ENCODE measurements at places on chromosomes 1 and 21.
A peak's percentile ranks its signal among the peaks of the same experiment; 100 is the strongest.

DNA sequence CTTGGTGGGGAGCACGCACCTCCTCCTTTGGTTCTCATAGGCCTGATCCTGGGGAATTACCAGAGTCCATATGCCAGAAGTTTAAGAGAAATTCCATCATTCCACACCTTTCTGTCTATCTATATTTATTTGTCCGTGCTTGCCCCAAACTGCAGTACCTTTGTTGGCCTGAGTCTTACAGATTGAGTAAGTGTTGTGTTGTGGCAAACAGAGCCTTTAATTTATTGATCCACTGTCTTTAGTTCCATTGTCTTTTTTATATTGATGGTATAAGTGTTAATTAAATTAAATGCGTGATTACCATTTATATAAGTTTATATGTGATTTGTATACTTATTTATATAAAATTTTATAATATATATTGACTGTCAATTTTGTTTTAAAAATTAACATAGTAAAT is 4.9 kb downstream of the SH3BGR start:
- DNase-seq: no peak

DNA sequence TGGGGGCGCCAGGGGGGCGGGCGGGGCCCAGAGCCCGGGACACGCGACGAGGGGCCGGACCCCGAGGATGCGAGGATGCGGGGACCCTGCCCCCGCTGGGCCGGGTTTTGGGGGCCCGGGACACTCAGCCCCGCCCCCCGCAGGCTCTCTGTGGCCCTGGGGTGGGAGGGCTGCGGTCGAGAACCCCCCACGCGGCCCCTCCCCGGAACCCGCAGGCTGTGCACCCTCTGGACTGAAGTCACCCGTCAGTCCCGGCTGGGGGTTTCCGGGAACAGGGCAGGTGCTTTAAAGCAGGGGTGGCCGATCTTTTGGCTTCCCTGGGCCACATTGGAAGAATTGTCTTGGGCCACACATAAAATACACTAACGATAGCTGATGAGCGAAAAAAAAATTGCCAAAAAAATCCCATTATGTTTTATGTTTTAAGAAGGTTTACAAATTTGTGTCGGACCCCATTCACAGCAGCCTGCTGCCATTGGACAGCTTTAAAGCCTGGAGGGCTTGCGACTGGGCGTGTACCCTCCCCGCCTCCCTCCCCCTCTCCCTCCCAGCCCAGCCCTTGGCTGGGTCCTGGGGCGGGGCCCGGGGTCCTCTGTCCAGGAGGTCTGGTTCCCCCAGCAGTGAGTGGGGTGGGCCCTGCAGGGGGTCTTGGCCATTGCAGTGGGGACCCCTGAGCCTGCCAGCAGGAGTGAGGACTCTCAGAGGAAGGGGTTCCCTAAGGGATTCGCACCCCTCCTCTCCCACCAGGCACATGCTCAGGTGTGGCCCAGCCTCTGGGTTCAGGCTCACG is 21.6 kb upstream of the C1orf159 start:
- no peak for DNase-seq

DNA sequence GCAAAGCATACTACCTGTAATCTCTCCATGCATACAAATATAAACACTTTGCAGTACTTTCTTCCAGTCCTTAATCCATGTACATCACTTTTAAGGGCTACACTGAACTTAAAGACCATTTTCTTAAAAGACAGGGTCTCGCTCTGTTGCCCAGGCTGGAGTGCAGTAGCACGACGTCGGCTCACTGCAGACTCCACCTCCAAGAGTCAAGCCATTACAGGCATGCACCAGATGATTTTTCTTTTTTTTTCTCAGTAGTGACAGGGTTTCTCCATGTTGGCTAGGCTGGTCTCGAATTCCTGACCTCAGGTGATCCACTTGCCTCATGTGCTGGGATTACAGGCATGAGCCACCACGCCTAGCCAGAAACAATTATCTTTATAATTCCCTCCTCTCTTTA is 22.9 kb downstream of the PUM1 start:
- DNase-seq: no peak

DNA sequence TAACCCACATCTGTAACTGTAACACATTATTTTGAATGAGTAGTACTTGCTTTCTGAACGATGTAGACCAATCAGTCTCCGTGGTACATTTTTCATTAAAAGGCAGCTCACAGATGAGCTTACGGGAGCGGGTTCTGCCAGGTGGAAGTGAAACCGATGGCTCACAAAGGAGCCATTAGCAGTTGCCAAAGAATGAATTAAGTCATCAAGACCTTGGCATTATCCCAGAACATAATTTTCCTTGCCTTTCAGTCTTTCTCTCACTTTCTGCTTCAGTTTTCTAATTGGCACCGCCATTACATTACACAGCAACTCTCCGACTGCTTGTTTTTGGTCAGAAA is 33.5 kb upstream of the UTS2 start:
- no peak for DNase-seq

GRCh38 chr1:22772014-22772413 is 61.4 kb downstream of the EPHB2 start:
- DNase-seq: peak; percentile 70

- DNase-seq: no peak
These were observed 48.5 kb downstream of the RHBG start for GRCh38 chr1:156417401-156418020.

GRCh38 chr1:177351361-177352108 is 180.8 kb downstream of the BRINP2 start:
- DNase-seq: no peak

- no peak for DNase-seq
These were observed 29.7 kb downstream of the SLC45A1 start for GRCh38 chr1:8347635-8348034.

DNA sequence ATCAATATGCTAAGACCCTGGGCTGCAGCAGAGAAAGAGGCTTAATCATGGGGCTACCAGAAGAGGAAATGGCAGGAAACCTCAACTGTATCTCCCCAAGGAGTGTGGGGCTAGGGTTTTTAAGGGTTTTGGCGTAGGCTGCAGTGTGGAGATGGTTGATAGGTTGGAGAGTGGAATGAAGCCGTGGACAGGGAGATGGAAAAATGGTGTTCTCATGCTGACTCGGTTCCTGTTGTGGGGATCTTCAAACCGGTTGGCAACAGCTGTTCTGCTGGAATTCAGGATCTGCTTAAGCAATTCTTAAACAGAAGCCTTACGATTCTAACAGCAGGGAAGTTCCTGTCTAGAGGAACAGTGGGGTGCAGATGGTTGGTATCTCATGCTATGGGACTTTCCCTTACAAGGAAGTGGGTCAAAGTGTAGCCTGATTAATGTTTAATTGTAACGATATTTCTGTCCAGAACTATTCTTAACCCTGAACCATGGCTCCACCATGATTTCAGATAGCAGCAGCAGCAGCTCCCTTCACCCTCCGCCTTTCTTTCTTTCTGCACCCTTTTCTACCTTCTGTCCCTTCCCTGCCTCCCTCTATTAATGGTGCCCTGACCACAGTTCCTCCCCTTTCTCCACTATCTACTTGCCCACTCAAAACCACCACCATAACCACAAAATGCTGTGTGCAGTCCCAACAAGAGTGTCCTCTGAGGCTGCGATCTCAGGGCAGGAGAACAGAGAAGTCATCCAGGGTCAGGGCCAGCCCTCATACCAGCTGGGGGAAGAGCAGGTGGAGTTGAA is 30.8 kb downstream of the RSPH1 start:
- DNase-seq: no peak

GRCh38 chr1:231130544-231130943 is 31.3 kb upstream of the TRIM67 start:
- no peak for DNase-seq

GRCh38 chr21:18114810-18115209 is 129.8 kb upstream of the CHODL start:
- DNase-seq: no peak

- no peak for DNase-seq
These were observed 486.9 kb upstream of the NCAM2 start for GRCh38 chr21:20511216-20511880.

- no peak for DNase-seq
These were observed 64.3 kb upstream of the HOOK1 start for GRCh38 chr1:59750328-59751003.

GRCh38 chr1:118271883-118272282 is 86.9 kb upstream of the SPAG17 start:
- no peak for DNase-seq

DNA sequence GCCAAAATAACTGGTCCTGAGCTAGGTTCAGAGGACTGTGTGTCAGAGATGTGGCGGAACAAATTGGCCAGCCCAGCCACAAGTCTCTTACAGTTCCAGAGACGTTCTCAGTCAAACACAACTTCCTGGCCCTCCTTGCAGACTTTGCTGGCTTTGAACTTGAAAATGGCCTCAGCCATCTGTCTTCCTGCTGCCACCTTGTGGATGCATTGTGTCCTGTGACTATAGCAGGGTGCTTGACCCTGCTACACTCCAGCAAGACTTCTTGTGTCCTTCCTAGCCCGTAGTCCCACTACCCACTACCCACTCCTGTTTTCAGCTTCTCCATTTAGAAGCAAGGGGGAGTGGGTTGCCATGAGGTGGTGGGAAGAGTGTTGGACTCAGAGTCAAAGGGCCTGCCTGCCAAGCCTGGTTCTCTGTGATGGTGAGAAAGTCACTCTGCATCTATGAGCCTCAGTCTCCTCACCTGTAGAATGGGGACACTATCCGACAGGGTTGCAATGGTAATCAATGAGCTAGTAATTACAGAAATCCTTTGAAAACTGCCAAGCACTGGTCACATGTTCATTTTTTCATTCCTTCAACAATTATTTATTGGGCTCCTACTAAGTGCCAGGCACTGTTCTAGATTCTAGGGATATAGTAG is 109.9 kb downstream of the IGSF21 start:
- no peak for DNase-seq

- no peak for DNase-seq
These were observed 40.8 kb downstream of the ITSN1 start for GRCh38 chr21:33682992-33683627.

GRCh38 chr1:170568197-170568596 is 36.2 kb downstream of the GORAB start:
- DNase-seq: no peak

- DNase-seq: peak; percentile 54
These were observed 498.2 kb downstream of the PLPP3 start for GRCh38 chr1:56081173-56081572.

DNA sequence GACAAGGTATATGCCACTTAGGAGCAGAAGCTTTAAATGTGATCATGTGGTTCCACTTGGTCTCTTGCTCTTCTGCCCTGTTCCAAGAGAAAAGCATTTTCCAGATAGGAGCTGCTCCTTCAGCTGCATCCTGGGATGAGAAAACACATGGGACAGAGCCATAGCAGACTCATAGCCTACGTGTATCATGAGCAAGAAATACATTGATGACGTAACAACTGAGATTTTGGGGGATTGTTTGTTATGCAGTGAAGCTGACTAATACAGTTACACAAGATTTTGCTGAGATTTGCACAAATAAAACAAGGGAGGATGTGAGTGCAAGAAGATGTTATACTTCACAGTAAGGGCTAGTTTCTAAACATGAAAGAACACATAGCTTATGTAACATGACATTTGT is 36.0 kb upstream of the IRF2BP2 start:
- no peak for DNase-seq

DNA sequence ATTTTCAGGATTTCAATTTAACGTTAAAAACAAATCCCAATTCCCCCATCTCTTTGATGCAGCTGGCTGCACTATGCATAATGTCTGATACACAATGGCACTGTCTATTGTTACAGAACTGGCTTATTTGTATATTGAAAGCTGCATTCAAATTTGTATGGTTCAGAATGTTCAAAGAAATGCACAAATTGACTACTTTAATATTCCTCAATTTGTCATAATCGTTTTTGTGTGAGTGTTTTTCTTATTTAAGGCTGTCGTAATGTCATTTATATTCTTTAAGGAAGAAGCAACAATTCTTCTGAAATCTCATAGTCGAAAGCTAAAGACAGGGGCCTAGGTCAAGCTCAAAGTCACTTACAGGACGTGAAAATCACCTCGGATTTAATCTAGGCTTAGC is 341.4 kb upstream of the ZRANB2 start:
- no peak for DNase-seq

GRCh38 chr1:8789314-8790214 is 27.9 kb downstream of the RERE start:
- DNase-seq: no peak

DNA sequence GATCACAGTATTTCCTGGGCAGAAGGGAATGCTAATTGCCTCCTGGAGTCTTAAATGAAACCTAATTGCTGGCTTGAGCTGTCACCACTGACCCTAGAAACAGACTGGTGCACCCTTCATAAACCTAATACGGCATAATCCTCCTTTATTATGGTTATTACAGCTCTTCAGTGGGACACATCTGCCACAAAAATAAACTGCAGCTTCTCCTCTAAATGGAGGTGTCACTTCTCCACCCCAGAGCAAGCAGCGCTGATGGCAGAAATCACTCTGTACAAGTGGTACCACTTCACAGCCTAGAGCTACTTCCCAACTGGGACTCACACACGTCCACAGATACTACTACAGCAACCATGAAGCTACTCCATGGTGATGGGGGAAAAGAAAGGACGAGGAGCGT is 11.1 kb downstream of the PTPN14 start:
- DNase-seq: no peak

GRCh38 chr1:44326821-44327465 is 28.1 kb downstream of the ERI3 start:
- no peak for DNase-seq

DNA sequence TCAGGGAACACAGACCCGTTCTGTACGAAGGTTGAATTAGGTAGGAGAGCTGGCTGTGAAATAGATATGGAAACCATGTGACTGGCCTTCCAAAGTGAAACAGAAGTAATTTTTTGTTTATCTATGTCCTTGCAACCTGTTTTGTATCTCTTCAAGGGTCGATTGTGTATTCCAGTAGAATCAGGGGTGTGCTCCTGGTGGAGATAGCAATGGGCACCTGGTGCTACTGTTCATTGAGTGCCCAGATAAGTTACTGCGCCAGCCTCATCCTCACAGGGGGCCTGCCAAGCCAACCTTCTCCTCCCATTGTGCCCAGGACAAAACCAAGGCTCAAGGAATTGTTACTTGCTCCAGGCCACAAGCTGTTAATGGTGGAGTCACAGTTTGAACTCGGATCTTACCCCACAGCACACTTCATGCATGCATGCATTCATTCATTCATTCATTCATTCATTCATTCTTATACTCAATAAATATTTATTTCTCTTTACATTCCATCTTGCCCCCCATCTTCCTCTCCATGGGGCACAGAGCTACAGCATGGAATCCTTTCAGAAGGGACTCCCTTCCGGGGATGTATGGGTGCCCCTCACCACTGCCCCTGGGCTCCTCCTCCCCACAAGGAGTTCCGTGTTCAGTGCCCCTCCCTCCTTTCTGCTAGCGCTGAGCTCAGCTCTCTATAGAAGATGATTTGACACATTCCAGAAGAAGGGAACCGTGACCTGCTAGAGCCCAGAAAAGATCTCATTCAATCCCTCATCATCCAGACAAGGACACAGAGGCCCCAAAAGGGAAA is 24.0 kb downstream of the ADORA1 start:
- DNase-seq: no peak
